ENCODE measurements at places on chromosomes 12 and 14. TPM values are rescaled to one million over a fixed set of nuclear protein-coding genes. Genes with fewer than 3 reads are reported as not detected.

DNA sequence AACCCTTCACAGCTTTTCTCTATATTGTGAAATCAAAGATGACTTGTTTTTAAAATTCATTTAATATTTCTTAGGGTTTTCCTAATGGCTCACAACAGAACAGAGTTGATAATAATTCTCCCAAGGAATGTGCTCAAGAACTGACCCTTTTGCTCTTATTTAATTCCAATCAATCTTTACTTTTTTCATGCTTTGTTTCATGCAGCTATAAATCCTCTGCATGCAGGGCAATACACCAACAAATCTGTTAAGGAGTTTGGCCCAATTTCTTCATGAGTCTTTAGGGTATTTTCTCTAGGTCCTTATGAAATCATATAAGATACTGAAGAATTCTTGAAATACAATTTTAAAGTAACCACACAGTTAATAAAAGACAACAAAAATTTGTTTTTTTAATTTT lies 264.2 kb downstream of the SLC6A15 start:
- no peak for DNase-seq

DNA sequence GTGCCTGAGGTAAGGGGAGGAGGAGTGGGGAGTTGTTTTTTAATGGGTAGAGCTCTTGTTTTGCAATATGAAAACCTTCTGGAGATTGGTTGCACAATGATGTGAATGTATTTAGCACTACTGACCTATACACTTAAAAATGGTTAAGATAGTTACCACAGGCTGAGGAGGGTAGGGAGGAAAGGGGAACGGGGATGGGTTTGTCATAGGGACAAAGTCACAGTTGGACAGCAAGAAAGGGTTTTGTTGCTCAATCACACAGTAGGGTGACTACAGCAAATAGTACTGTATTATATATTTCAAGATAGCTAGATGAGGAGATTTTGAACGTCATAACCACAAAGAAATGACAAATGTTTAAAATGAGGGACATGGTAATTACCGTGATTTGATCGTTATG lies 1562.4 kb downstream of the AACS start:
- no peak for DNase-seq

DNA sequence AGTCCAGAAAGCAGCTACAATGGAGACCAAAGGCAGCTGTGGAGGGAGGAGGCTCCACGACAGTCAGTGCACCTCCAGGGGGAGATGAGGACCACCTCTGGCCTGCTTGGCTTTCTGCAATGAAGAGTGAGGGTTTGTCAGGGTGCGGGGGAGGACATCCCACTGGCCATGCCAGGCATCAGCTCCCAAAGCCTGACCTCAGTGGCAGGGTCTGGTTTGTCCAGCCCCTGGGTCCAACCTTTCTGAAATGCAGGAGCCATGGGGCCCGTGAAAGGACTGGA lies 35.2 kb downstream of the SLC6A12 start:
- DNase-seq, result no peak

DNA sequence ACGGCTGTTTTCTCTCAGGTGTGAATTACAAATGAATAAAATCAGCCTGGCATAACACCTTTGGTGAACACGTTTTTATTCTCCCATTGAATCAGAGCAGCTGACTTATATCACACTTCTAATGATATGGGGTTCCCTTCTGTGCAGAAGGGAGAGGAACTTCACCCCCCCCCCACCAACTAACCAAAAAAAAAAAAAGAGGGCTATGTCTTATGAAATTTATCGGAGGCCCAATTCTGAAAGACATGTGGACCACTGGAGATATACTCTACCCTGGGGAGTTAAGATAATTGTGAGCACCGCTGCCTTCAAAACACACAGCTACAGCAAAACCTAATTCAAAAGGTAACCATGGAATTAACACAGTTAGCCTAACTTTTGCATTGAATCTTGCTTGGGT lies 4.6 kb downstream of the BCL11B start:
- DNase-seq, result no peak

DNA sequence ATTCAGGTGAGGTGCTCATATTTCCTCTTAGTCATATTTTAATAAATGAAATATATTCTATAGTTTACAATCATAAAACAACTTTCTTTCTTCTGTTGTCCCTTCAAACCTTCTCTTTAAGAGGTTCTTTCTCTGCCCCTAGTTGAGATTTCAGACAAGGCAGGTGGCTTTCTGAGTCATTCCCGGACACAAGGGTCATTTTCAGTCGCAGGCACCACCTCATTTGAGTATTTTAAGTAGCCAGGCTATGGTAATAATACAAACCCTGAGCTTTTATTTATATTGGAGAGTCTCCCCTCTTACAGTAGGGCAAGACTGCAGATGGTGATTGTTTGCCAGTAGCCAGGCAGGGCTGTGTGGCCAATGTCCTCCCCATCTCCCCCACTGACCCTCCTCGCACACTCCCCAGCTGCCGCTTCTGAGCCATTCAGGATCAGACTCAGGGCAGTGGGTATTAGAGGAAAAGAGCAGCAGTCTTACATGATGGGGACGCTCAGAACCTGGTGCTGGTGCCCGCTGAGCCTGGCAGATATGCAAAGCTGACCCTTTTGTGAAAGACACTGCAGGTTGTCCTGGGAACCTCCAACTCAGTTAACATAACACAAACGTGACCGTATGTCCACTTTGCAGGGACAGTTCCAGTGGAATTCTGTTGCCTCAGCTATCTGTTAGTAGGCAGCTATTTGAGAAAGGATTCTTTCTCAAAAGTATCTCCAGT lies 101.1 kb upstream of the BCL2L14 start:
- no peak for DNase-seq

DNA sequence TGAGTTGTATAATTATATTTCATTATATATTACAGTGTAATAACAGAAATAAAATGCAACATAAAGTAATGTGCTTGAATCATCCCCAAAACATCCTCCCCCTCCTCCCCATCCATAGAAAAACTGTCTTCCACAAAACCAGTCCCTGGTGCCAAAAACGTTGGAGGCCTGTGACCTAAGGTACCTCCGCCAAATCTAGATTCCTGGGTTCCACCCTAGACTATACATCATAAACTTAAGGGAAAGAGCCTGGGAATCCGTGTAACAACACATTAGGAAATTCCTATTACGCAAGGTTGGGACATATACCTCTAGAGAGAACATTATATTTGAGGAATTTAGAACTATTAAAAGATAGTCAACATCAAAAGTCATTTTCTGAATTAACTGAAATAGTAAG lies 38.0 kb downstream of the SPPL3 start:
- DNase-seq, result no peak

DNA sequence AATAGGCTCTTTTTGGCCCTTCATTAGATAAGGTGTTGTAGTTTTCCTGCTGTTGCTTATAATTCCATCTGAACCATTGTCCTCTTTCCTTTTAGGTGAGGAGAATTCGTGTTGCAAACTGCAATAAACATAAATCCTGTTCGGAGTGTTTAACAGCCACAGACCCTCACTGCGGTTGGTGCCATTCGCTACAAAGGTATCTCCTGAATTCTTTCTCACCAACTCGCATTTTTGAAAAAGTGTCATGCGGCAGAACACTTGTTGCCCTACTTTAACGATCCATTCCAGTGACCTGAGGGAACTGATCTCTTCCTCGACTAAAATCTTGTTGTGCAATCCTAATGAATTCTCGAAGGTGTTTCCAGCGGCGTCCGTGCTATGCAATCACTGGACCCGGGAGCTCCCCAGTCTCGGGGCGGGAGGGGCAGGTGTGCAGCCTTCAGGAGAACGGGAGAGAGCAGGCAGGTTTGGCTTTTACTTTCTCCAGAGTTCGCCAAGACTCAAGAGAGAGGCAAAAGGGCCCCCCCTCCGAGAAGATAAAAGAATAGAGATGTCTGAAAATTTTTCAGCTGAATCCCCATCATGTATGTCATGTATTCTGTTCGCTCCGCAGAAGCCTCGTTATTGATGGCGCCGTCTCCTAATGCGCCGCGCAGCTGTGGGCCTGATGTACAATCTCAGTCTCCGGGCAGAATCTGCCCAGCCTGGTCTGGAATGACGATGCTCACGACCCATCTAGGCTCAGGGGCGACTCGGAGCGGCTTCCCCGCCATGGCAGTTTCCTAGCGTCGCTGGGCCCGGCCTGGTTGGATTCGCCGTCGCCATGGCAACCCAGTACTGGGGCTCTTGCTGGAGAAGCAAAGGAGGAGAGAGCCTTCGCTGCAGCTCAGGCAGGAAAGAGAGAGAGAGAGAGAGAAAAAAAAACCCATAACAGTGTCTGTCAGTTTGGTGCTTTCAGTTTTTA lies 38.2 kb downstream of the PLXNC1 start:
- no peak for DNase-seq

- DNase-seq, result peak; percentile 75
Observed at GRCh38 chr12:53232646-53233461, 845 bp upstream of the RARG start.

GRCh38 chr14:52954346-52955214 lies 3.7 kb upstream of the FERMT2 start:
- no peak for DNase-seq

DNA sequence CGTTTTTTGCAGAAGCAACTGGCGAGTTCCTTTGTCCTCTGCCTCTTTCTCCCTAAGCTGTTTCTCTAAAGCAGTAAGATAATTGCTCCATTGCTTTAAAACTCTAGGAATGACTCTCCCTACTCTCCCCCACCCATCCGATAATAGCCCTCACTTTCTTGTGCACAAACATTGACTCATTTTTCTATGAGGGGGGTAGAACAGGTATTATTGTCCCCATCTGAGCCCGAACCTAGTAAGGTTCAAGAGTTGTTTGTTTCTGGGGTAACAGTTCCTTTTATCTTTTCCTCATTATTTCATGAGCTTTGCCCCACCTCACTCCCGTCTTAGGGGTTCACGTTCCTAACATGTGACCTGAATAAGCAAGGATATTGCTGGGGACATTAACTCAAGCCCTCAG lies 190.6 kb downstream of the EMP1 start:
- DNase-seq, result no peak

DNA sequence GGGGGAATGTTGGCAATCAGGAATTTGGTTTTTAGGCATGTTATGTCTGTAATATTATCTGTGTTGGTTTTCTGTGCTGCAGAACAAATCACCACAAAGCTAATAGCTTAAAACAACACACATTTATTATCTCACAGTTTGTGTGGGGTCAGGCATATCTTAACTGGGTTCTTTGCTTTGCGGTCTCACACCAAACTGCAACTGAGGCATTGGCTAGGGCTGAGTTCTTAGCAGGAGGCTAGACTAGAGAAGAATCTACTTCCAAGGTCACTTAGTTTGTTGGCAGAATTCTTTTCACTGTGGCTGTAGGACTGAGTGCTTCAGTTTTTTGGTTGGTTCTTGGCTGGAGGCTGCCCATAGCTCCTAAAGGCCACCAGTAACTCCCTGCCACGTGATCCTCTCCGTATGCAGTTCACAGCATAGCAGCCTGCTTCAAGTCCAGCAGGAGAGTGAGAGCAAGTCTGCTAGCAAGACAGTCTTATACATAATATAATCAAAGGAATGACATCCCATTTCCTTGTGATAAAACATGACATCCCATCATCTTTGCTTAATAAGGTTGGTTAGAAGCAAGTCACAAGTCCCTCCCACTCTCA lies 21.6 kb downstream of the ATF1 start:
- no peak for DNase-seq

GRCh38 chr12:82366197-82366596 lies 7.9 kb downstream of the METTL25 start:
- DNase-seq, result no peak

GRCh38 chr14:49527221-49527620 lies 59.0 kb downstream of the RPS29 start:
- DNase-seq, result no peak

DNA sequence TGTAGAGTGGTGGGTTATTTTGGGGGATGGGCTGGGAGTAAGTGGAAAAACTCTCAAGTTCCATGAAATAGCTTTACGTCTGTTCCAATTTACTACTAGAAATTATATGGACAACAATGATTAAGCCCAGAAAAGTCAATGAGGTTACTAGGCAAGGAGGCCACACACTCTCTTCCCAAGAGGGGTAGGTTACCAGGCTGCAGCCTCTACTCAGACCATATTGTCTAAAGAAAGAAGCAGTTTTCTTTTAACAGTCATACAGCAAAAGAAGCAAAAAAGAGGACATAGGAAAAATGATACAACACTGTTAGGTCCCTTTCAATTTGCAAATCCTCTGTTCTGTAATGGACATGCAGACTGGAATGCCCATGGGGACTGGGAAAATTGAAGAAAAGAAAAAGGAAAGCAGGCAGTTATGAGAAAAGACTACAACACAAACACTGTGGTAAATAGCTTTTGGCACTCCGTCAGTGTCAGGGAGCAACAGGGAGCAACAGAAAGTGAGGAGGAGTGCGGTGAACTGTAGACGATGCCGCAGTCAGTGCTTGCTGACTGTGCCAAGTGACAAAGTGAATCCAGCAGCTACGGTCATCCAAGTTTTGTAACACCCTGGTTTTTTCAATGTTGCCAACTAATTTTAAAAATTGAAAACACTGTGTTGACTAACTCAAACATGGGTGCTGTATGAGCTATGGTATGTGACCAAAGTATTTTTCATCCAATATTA lies 39.8 kb upstream of the HMGA2 start:
- no peak for DNase-seq

Gene CDC42BPB
- 67.5 TPM for total RNA-seq

Gene SERPINA10
- total RNA-seq, result not detected

Gene RPGRIP1
- 0.72 TPM for total RNA-seq

Gene SMARCD1
- 27.4 TPM for total RNA-seq

Gene JDP2
- 17.0 TPM for total RNA-seq
